ENCODE measurements at places on chromosomes 1 and 21.

- no peak for DNase-seq
Measured at GRCh38 chr21:39073717-39074116, 109.5 kb downstream of the PSMG1 start.

- DNase-seq: no peak
Measured at GRCh38 chr21:35036465-35037383, 12.4 kb downstream of the RUNX1 start.

DNA sequence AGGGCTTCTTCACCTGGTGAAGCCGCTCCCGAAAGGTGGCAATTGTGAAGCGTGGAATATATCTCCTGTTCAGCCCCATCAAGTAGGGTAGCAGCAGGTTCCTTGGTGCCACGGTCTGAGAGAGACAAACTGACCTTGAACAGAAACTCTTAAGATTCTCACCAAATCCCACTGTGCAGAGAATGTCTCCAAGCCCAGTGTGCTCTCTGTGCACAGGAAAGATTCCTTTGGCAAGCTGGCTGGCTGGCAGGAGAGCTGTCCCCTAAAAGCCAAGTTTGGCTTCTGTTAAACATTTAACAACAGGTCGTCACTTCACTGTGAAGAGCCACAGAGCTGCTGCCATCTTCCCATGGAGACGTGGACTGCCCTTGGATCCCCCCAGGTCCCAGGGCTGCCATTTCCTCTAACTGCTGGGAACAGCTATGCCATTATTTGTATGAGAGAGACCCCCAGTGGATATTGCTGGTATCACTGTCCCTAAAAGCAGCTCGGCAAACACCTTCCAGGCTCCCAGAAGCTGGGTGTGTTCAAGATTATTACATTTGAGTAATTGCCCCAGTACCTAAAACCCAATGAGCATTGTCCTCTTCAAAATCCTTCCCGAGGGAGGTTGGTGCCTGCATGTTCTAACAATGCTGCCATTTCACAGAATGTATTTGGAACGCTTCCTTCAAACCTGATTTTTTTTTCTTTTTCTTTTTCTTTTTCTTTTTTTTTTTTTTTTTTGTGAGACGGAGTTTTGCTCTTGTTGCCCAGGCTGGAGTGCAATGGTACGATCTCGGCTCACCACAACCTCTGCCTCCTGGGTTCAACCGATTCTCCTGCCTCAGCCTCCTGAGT, 71.8 kb downstream of the CD58 start:
- DNase-seq: peak; percentile 28

GRCh38 chr1:203325026-203325417, 19.7 kb downstream of the BTG2 start:
- no peak for DNase-seq

GRCh38 chr1:233681285-233681684, 67.4 kb downstream of the KCNK1 start:
- no peak for DNase-seq

GRCh38 chr1:91122106-91122717, 100.4 kb upstream of the ZNF644 start:
- DNase-seq: no peak

GRCh38 chr1:10249808-10250457, 39.6 kb downstream of the KIF1B start:
- no peak for DNase-seq

DNA sequence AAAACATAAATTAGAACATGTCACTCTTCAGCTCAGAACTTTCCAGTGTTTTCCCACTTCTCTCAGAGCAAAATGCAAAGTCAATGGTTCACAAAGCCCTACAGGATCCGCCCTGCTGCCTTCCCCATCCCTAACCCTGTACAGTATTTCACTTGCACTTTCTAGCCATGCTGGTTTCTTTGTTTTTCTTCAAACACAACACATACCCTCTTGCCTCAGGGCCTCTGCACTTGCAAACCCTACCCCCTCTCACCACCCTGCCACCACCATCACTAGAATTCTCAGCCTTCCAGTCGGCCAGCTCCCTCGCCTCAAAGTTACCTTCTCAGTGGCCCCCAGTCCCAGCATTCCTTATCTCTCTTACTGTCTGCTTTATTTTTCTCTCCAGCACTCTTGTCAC, 17.6 kb downstream of the TEX35 start:
- DNase-seq: no peak

GRCh38 chr21:42495027-42495426, 997 bp downstream of the RSPH1 start:
- DNase-seq: no peak

DNA sequence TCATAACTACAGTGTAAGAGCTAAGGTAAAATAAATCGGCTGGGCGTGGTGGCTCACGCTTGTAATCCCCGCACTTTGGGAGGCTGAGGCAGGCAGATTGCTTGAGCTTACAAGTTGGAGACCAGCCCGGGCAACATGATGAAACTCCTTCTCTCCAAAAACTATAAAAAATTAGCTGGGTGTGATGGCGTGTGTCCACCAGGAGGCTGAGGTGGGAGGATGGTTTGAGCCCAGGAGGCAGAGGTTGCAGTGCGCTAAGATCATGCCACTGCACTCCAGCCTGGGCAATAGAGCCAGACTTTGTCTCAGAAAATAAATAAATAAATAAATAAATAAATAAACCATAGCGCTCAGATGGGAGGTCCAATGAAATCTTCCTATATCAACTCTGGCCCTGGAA, 16.7 kb upstream of the FAM110D start:
- DNase-seq: no peak

GRCh38 chr1:63073309-63074306, 248.8 kb upstream of the FOXD3 start:
- no peak for DNase-seq

DNA sequence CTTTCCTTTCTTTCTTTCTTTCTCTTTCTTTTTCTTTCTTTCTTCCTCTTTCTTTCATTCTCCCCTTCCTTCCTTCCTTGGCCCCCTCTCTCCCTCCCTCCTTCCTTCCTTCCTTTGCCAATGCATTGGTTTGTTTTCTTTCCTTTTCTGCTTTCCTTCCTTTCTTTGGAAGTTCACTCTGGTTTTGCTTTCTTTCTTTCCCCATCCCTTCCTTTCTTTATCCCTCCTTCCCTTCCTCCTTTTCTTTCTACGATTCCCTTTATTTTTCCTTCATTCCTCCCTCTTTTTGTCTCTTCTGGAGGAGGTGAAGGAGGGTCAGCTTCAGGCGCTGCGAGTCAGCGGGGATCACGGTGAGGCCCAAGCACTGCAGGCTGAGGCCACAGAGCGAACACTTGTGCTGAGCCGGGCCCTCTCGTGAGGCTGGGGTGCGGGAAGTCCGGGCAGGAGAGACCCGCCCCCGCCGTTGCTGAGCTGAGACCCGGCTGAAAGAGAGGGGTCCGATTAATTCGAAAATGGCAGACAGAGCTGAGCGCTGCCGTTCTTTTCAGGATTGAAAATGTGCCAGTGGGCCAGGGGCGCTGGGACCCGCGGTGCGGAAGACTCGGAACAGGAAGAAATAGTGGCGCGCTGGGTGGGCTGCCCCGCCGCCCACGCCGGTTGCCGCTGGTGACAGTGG, 1.5 kb downstream of the SIM2 start:
- no peak for DNase-seq

DNA sequence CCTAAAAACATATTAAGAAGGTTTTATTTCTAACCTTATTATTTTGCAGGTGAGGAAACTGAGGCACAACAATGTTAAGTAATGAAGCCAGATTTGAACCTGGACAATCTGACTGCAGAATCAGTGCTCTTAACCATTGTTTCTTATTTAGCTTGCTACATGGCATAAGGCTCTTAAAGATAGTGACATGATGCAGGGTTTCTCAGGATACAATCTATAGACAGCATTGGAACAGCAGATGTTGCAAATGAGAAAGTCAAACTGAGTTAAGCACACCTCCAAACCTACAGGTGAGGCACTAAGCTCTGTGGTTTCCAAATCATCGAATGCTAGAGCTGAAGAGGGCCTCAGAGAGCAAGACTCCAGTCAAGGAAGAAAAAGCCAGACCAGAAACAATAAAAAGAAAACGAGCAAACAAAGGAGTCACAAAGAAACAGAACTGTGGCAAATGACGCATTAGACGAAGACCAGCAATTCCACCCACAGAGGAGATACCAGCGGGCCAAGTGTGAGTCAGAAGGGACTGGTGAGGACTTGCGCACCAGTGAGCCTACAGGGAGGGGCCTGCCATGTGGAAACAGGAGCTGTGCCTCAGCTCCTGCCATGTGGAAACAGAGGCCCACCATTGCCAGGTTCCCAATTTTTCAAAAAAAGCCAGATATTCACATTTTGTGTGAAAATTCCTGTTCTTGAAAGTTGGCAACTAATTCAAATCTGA, 14.4 kb downstream of the CD58 start:
- peak; percentile 58 for DNase-seq

- no peak for DNase-seq
Measured at GRCh38 chr21:32844653-32845436, 73.3 kb upstream of the PAXBP1 start.

GRCh38 chr1:55059302-55060132, 20.2 kb downstream of the PCSK9 start:
- no peak for DNase-seq

DNA sequence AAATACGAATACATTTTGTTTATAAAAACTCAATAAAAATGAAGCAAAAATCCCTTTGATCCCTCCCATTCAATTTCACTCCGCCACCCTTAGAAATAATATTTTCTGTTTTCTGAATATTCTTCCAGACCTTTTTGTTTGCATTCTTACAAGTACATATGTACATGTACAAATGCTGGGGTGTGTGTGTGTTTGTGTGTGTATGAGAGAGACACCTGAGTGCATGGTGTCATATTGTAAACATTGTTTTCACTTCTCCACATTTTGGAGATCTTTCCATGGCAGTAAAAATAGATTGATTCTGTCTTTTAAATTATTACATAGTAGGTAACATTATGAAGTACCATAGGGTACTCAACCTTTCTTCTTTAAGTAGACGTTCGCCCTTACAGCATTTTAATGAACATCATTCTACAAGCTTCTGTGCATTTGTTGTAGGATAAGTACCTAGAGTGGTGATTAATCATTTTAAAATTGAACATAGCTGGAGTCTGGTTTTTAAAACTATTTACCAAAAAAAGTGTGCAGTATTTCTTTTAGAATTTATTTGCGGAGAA, 1.3 kb upstream of the MPC2 start:
- DNase-seq: no peak

GRCh38 chr1:70542856-70543255, 131.8 kb downstream of the CTH start:
- no peak for DNase-seq

- DNase-seq: no peak
Measured at GRCh38 chr1:115840605-115841460, at the start of gene NHLH2. TSS of gene NHLH2 (minus strand) at chr1:115841126. CDS start at chr1:115838372, 2,754 bp downstream.

GRCh38 chr1:161001525-161001924, 19.4 kb downstream of the F11R start:
- no peak for DNase-seq

GRCh38 chr1:63987628-63988024, 213.8 kb downstream of the ROR1 start:
- DNase-seq: no peak

DNA sequence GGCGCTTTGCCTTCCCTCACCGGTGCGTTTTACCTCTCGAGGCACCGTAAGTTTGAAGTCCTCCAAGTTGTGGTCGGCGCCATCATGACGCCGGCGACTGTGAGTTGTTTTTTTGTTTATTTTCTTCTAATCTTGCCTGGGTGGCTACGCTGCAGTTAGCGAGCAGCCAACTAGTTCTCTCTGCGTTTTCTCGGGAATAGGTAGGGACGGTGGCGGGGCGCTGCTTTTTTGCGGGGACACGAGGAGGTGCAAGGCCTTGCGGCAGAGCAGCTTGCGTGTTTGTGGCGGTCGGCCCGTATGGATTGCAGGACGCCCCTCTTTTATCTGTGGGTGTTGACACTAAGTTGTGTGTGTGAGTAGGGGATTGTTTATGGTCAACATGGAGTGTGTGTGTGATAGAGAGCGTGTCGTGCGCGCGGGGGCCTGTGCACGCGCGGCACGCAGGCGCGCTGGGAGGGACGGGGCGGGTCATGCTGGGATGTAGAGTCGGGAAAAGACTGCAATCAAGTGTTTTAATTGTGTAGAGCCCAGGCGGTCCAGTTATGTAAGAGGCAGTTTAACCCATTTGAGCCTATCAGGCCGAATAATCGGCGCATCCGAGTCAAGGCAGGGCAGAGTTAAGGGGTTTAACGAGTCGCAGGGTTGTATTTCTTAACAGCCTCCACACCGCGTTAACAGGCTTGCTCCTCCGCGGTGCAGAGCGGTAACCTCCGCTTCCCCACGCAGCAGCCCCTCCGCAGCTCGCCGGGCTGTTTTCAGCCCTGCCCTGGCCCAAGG, 1.2 kb upstream of the NEGR1 start:
- no peak for DNase-seq

DNA sequence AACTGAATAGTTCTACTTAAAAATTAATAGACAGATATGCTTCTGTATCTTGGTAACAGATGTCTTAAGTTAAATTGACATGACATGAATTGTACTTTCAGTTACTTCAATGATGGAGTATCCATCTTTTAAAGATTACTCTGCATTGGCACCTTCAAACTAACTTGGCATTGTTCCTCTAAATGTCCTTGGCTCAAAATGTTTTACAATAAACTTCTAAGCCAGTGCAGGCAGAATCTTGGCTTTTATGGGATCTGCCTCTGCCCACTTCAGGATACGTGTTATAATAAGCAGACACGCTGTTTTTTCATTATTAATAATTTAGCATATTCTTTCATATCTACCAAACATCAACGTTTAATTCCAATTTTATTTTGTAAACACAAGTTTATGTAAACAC, 873.4 kb upstream of the ADAMTS5 start:
- DNase-seq: no peak

DNA sequence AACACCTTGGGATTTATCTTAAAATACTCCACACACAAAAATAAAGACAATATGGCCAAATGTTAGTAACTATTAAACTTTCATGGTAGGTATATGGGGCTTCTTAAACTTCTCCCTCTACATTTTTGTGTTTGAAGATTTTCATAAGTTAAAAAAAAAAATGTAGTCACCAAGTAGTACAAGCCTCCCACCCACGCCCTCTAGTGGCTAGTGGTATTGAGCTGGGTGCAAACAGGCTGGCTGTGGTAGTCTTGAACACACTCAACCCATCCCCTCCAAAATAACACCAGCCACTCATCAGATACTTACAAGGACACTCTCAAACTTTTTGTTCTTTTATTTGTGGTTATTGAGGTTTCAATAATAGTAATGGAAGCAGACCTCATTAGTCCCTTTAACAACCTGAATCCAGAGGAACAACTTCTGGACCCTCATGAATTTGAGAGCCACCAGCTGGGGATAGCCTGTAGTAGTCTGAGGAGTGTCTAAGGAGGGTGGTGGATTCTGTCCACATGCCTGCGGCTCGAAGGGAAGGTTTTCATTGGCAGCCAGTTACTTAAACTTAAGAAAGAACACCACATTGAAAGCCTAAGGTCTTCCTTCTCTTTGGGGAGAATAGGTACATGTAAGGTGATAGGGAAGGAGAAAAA, 15.6 kb downstream of the RD3 start:
- DNase-seq: peak; percentile 70

Data from stimulated activated CD4-positive, alpha-beta T cell treated with anti-CD3 and anti-CD28 coated beads, Interleukin-2, amount 100 ng/mL, for 4 hours (primary cell).